Hepatic stellate cell (primary cell): ENCODE measurements at places on chromosomes 11 and 22.

DNA sequence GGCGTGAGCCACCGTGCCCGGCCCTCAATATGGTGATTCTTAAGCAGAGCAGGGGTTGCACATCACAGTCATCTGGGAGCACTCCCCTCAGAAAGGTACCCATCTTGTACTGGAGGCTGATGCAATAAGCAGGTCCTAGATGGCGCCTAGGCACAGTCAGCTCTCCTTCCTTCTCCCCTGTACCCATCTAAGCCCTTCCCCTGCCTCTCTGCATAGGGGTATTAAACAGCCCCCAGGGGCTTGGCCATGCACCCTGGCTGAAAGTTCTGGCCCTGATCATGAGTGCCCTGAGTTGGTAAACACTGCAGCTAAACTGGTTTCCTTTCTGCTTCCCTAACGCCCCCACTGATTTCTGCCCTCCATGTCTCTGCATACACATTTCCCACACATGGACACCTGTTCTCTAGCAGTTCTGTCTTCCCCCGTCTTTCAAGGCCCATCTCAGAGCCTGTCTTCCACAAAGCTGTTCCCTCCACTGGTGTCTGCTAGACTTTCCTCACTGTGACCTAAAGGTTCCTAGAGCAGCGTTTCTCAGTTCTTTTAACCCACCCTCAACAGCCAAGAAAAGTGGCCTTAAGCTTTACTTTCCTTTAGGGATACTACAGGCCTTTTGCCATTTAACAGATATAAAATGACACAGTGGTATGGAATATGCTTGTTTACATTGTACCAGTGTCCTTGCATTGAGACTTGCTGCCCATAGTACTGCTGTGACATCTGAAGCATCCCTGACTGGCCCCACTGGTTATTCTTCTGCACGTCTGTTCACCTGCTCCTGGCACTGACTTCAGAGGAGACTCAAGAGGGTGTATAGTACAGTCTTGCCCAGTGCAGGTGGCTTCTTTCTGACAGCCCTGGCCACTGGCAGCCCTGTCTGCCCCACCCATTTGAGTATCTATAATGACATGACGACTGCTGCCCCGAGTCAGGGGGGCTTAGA lies 15.6 kb downstream of the UBE2L3 start:
- DNase-seq, result no peak

DNA sequence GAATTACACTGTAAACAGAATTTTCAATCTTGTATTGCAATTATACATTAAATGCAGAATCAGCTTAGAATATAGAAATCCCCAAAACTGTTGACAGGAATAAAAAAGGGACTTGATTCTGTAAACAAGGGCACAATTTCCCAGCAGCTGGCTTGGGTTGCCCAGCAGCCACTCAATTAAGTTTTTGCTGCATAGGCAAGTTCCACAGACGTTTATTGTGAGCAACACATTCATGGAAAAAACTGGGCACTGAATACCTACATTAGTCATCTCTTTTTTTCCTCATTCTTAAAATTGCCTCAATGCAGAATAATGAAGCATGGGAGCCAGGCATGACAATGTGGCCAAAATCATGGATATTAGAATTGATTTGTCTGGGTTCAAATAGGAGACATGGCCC lies 421.8 kb upstream of the ANO5 start:
- DNase-seq, result no peak

DNA sequence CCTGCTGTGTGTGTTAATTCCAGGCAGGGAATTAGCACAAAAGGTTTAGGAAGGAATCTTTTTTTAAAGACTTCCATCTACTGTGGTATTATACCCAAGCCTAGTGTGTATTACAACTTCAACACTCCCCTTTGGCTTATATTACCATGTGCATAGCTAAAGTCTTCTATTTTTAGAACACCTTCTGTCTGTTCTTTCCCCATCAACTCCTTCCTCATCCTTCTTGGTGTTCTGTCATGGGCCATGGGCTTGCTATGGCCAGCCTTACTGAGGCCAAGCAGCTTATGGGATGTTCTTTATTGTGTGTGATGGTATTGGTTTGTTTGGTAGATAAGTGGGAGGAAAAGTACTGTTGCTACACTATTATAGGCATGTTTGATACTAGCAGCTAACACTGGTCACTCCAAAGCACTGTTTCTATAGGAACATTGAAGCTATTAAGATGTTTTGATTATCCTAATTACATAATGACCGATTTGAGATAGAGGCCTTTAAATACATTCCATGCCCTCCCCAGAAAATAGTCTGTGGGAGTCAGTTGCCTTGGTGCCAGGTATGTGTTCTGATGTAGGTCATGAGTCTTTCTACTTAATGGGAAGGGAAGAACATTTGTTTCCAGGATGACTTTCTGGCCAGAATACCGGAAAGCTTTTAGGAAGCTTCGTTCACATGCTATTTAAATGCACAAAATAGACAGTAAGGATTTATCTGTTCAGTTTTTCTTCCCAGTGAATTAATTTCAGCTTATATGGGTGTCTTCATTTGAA lies 16.5 kb downstream of the MCAM start:
- no peak for DNase-seq

DNA sequence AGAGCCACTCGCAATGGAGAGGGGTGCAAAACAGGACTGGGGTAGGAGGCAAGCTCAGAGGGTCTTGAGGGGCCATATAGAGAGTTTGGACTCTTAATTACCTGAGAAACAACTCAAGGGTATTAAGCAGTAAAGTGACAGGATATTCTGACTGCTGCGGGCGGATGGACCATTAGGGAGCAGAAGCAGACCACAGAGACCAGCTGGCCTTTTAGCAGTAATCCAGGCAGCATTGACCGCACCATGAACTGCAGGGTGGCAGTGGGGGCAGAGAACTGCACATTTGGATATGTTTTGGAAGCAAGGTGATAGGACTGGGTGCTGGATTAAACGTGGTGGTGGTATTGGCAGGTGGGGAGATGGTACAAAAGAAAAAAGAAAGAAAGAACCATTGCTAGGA lies 125.3 kb downstream of the DBX1 start:
- no peak for DNase-seq

DNA sequence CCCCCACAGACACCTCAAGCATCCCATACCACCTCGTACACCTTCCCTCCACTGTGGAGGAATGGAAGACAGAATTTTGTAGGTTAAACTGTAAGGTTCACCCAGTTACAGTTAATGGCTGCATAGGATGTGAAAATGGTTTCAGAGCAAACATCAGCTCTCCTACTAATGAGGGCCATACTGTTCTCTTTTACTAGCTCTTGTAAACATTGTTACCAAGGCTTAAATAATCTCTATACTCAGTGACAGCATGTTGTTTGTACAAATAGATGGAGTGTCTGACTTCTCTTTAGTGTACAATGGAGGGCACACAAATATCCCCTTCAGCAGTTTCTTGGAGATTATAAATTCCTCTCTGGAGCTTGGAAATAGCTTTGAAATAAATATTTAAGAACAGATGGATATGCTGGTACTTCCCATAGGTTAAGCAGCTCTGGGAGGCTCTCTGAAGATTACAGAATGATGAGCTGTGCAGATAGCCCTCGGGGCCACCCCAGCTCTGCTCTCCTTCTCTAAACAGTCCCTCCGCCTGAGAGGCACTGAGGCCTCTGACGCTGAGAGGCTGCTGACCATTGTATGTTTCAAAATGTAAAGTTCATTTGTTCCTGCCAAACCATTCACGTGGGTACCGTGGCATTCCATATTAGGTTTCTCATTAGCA lies 25.7 kb downstream of the TTC12 start:
- no peak for DNase-seq

DNA sequence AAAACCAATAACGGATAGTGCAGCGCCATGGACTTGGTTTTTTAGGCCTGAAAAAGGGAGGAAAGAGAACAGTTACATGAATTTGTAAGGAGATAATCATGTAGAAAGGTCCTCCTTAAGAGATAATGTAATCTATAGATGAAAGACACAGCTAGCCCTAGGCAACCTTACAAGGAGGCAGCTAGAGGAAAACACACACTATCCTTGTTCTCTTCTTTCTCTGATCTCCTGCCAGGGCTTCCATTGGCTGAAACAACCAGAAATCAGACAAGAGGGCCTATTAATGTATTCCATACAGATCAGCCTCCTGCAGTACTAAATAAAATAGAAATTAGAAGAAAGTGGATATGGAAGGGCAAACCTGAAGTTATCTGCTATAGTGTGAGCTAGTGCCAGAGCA lies 53.0 kb downstream of the KCNA4 start:
- DNase-seq, result no peak

- DNase-seq, result peak; percentile 87
Measured at GRCh38 chr11:65420979-65421793, 1.4 kb upstream of the NEAT1 start.

DNA sequence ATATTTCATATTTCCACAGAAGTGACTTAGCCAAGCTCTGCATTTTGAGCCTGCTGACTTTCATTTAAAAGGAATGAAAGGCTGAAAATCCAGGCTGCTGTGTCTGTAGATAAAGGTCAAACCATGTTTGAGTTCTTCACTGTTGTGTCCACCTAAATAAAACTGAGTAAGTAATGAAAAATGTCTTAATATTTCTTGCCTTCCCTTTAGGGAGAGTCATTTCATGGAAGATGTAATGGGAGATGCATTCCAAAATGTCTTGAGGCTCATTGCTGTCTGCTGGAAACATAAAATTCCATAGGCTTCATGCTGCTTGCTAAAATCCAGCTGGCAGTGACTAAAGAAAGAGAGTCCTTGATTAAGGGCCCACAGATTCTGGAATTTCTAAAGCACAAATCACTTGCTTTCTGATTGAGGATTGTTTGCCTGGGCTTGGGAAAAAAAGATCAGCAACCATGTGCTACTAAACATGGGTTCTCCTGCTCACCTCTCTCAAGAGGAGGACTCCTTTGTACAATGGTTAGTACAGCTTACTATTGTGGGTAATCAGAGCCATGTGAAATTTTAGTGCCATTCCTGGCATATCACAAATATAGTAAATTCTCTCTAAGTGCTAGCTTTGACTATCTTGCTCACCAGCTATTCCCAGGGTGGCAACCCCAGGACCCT lies 56.9 kb downstream of the PANX1 start:
- DNase-seq, result peak; percentile 27

DNA sequence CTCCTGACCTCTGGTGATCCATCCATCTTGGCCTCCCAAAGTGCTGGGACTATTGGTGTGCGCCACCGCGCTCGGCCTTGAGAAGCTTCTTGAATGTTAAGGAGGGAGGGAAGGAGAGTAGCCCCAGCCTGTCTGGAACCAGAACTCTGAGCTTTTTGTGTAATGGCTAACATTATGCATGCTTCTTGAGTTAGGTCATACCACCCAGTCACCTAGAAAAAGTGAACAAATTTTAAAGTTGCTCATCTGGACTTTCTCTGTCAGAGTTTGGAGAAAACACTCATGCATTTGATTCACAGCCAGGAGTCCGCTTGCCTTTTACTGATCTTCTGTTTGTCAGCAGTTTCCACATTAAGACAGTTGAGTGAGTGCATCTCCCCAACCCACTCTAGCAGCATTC lies 82.1 kb downstream of the PPP6R3 start:
- DNase-seq, result peak; percentile 59
